ENCODE measurements at places on chromosomes 2 and 18.

GRCh38 chr2:45435316-45435715 lies 175.8 kb downstream of the SRBD1 start:
- no peak for DNase-seq

DNA sequence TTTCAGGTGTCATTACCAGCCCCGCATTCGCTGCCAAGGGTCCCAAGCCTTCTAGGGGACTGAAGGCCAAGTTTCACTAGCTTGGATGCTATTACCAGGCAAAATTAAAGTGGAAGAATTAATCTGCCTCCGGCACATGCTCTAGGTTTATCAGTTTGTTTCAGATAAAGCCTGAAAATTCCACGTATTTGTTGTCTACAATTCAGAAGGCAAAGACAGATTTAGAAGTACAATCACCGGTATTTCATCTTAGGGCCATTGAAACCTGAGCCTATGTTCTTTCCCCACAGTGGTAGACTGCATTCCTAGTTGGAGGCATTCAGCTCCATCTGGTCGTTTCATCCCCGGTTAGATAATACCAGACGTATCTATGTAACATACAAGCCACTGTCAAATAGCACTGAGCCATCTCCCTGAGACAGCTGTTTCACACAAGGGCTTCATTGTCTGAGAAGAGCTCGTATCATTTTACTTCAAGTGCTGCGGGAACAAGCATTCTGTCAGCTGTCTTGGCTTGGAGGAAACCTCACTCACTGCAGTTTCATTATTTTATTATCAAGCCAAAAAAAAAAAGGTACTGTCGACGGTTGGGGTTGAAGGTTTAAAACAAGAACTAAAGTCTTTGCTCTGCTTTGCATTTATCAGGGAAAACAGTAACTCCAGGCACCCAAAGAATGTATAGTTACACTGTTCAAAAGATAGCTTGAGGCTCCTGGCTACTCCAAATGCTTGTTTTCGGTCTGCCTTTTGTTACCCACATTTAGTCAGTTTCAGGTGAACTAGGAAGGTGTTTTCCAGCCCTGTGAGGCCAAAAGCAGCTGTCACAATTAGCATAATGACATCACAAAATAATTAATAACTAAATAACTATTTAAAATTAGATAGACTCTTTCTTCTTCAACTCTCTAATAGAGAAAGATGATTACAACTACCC lies 76.7 kb downstream of the TGIF1 start:
- DNase-seq, result no peak

- DNase-seq, result no peak
Observed at GRCh38 chr2:241390301-241391206, 34.5 kb downstream of the FARP2 start.

DNA sequence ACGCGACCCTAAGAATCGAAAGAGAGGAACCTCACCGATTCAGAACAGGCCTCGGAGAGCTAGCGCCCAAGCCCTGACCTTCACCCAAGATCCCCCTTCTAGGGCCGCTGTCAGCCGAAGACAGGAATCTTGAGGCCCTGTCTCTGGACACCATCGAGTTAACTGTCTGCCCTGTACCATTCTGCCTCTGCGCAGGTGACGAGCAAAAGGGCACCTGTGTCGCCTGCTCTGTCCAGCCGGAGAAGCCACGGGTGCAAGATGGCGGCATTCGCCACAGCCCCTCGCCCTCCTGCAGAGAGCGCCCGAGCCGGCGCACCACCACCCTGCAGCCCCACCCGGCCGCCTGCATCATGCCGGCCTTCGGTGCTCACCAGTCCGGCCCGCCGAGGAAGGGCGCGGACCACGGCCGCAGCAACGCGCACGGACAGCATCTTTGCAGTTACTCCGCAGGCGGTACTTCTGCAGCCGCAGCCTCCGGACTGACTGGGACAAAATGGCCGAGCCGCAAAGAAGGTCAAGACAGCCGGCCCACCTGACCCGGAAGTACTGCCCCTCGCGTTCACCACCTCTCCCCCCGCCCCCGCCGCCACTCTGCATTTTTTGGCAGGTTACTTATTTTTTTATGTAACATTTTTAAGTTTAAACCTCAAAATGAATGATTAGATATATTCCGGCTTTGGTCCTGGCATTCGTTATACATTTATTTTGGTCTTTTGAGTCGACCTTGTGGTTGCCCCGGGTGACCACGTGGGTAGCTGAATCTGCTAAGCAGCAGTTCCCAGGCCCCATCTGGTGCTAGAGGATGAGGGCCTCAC lies at the start of gene ATP5F1A:
ATP5F1A (minus strand) TSS at position 496 of the 815 bp plus-strand sequence; CDS start at position 431, 65 bp downstream.
- DNase-seq, result peak; percentile 76

DNA sequence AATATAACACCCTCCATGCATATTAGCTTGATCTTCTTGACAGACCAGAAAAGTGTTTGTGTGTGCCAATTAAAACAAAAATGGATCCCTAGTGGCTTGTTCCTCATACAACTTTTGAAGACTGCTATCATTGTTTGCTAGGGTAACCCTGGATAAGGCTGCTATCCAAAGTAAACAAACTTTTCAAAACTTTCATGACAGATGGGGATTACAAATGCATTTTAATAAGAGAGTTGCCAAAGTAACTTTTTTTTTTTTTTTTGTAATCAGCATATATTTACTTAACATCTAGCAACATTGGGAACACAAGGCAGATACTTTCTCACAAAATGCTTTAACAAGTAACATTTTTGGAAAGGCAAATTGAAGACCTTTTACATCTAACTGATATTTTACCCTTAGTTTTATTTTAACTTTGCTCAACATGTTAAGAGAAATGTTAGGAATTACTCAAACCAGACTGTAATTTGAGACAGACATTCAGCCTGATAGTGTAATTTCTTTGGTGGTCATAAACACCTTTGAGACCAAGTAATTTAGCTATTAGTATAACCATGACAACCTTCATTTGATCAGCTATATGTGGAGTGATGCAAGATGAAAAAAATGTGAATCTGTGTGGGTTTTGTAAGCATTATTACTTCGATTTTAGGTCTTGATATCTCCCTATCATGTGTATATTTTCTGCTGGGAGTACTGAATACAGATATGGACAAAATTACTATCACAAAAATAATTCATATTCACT lies 300.9 kb downstream of the ARHGAP15 start:
- DNase-seq, result no peak

DNA sequence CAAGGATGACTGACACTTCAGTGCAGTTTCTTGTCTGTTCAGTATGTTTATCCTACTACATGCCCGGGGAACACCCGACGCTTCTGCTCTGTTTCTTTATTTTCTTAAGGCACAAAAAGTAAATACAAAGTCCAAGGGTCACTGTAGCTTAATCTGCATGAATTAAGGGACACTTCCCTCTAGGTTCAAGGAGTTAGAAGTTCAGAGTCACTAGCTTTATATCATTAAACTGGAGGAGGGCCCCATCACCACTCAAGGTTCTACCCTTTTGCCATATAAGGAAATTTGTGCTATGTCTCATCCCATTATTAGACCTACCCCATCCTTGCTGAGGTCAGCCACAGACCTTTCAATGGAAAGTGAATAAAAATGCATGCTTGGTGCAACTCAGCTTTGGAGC lies 27.6 kb upstream of the RMDN2 start:
- DNase-seq, result no peak
